Pancreas (tissue), 10 donors: ENCODE measurements at places on chromosomes 1 and 21. TPM values are rescaled to one million over a fixed set of nuclear protein-coding genes. Genes with fewer than 3 reads are reported as not detected.
A peak's percentile ranks its signal among the peaks of the same experiment; 100 is the strongest.

ACTN2 gene
- total RNA-seq = 0.97 TPM

GRCh38 chr1:189205863-189206262 is 1271.8 kb downstream of the BRINP3 start:
- DNase-seq = no peak

DNA sequence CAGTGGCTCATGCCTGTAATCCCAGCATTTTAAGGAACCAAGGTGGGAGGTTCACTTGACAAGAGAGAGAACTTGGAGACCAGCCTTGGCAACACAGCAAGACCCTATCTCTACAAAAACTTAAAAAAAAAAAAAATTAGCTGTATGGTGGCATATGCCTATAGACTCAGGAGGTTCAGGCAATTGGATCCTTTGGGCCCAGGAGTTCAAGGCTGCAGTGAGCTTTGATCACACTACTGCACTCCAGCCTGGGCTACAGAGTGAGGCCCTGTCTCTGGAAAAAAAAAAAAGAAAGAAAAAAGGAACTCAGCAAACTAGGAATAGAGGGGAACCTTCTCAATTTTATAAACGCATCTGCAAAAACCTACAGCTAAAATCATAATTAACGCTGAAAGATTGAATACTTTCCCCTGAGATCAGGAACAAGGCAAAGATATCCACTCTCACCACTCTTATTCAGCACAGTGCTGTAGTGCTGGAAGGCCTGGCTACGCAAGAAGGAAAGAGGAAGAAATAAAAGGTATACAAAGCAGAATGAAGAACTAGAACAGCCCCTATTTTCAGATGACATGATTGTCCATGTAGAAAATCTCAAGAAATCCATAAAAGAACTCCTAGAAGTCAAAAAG is 21.6 kb downstream of the HSF2BP start:
- no peak for DNase-seq

DNA sequence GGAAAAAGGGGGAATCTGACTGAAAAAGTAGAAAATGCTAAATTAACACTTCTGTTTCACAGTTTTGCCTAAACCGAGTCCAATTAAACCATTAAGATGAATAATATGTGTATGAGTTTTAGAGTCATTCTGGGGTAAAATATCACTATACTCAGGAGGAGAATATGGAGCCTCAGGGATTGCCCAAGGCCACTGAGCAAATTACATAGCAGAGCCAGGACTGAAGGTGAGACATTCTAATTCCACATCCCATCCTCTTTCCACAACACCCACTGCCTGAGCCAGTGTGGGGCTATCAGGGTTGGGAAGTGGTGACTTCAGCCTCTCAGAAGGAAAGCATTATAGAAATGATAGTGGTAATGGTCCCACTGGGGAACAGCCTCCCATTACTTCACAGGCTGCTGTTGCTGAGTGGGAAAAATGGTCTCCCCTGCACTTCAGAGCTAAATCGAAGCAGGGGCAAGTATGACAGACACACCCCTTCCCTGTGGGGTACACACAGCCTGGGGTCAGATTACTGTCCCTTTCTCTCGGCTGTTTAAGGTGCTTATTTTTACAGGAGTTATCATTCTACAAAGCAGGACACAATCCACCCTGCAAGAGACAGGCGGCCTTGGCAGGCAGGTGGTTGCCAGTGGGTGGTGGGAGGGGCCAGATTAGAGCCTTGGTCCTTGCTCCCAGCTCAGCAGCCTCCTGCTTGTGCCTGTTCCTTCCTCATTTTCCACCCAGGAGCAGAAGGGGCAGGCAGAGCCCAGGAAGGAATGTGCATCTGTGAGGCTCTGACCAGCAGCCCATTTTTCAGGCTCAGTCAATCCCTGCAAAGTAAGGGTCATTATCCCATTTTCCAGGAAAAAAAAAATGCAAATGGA is 9.5 kb upstream of the BCAR3 start:
- no peak for DNase-seq

- DNase-seq = peak; percentile 24
These were observed 42.1 kb downstream of the UBE2U start for GRCh38 chr1:64245495-64245894.
